Osteocyte (in vitro differentiated cells): ENCODE measurements at places on chromosomes 6 and 20. TPM values are rescaled to one million over a fixed set of nuclear protein-coding genes. Genes with fewer than 3 reads are reported as not detected.

- DNase-seq, result no peak
Measured at GRCh38 chr6:90892271-90892670, 305.4 kb upstream of the MAP3K7 start.

Gene TNXB
- total RNA-seq, result 13.1 and 13.9 TPM in 2 replicates

Gene BEND6
- total RNA-seq, result 7.0 and 9.2 TPM in 2 replicates

Gene FNDC1
- 0.55 and 0.64 TPM in 2 replicates for total RNA-seq

Gene DNPH1
- total RNA-seq, result 27.2 and 35.6 TPM in 2 replicates

DNA sequence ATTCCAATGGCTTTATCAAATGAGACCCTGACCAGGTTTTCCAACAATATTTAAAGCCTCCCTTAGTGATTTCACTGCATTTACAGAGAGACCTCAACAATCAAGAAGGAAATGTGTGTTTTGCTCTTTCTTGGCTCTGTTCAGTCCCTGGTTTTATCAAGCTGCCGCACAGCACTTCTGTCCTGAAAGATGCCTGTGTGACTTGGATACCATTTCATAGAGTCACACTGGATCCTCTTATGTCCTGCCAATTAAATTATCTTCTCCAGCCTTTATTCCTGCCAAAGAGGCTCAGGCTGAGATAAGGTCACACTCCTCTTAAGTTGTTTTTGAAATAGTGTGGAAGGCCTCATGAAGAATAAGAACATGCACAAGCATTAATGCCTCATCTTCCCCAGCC lies 197.0 kb upstream of the RNF217 start:
- no peak for DNase-seq

DNA sequence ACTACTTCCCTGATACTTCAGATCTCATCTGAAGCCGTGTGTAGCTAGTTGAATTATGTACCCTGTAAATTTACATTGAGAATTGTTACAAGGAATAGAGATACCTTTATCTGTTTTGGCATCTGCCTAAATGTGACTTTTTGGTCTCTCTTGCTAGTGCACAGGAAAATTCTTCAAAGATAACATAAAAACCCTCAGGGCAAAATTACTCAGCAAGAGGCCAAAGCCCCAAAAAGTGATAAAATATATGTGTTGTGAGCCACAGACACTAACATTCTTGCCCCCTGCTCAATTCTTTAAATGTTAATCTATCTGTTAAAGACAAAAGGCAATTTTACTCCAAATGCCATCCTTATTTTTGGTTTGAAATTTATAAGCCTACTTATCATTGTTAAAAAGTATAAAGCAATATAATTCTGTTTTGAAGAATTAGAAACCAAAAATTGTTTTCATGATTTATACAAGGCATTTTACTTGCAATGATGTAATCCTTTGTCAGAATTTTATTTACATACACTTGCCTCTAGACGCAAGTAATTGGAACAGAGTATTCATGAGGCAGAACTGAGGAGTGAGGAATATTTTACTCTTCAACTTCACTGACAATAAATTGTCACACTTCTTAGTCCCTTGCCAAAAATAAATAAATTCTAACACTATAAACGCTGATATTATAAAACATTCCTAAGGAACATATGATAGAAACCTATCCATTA lies 186.2 kb downstream of the EPM2A start:
- no peak for DNase-seq

DNA sequence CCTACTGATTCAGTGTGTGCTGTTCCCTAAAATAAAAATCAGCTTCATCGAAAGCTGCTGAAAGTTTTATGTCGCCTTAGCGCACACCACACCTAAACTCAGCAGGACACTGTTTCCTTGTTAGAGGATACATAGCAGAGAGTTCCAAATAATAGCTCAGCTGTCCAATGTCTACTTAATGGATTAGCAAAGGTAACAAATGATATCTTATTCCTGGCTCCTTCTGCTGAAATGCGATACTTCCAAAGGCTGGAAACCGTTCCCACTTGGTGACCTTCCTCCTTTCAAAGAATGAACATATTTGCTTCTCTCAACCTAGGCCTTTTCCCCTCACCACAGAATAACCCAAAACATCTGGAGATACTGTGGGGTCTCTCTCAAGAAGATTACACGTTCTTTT lies 189.5 kb upstream of the GMDS start:
- no peak for DNase-seq

DNA sequence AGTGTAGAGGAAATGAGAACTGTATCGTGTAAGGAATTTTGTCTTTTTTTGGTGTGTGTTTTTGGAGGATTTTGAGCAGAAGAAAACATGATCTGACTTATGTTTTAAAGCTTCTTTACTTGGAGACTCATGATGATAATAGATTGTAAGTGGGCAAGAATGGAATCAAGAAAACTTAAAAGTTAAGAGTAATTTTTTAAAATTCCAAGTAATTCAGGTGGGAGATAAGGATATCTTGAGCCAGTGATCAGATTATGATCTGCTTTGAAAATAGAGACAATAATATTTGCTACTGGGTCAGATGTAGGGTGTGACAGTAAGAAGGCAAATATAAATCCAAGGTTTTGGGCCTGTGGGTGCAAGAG lies 734 bp downstream of the ZSCAN26 start:
- DNase-seq, result no peak

DNA sequence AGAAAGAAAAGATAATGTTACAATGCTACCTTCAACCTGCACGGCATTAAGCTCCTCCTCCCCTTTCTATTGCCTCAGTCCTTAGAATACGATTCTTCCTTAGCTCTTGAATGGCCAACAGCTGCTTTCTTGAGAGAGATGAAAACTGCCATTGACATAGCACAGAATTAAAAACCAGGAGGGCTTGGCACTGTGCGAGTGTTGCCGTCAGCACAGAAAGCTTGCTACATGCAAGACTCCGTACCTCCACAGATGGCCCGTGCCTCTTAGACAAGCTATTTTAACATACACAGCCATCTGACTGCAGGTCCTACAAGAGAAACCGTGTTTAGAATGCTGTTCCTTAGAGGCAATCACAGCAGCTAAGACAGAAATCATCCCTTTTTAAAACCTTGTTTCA lies 51.7 kb downstream of the ALDH5A1 start:
- no peak for DNase-seq

GRCh38 chr6:160679402-160679769 lies 15.3 kb upstream of the LPA start:
- DNase-seq, result no peak

Gene PRPH2
- total RNA-seq, result not detected in 2 replicates

DNA sequence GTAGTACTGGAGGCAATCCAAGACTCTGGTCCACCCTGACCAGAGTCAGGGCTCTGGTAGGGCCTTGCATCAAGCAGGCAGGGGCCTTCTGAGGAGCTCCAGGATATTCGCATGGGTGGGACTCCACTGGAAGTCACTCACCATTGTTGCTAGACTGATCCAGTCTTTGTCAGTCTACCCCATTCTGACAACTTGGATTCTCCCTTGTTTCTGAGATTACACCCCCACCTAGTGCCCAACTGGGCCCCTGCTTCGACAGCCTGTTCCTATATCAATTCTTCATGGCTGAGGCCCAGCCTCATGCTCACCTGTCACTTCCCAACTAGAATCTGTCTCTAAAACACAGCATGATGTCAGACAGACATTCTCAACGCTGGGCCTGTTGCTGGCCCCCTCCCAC lies 5.2 kb downstream of the SLC35D3 start:
- DNase-seq, result no peak

Gene SLC22A23
- 10.2 and 10.4 TPM in 2 replicates for total RNA-seq

Gene CDSN
- not detected in 2 replicates for total RNA-seq

DNA sequence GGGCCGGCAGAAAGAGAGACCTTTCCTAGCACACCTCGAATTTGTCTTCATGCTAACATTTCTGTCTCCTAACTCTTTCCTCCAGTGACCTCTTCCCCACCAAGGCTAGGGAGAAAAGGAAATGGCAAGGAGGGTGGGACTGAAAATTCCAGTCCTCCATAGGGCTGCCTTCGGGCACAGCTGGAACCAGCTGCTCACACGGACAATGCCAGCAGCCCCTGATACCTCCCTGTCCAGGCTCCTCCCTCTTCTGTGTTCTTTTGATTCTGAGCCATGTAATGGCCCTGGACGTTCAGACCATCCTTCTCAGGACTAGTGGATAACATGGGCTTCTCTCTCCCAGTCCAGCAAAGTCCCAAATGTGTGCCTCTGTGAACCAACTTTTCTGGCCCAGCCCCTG lies 29.1 kb upstream of the PHACTR3 start:
- DNase-seq, result no peak

GRCh38 chr20:51547951-51548350 lies 5.4 kb upstream of the NFATC2 start:
- no peak for DNase-seq

- no peak for DNase-seq
Measured at GRCh38 chr6:34237316-34237721, 646 bp downstream of the HMGA1 start.

DNA sequence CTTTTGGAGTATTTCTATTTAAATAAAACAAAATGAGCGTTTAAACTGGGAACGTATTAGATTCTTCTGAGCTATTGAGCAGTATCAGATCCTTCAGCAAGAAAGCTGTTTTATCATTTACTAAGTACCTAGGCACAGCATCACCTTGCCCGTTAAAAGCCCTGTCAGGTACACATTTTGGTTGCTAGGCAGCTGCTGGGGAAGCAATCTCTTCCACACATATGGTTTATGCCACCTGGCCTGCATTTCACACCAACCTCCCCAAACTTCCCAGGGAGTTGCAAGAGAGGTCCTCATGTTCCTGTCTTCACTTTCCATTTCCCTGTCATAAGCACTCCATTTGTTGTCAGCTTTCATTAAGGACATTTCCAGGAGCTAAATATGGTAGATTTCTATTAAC lies 400.1 kb downstream of the PLCB1 start:
- no peak for DNase-seq

- no peak for DNase-seq
Measured at GRCh38 chr20:22245139-22245538, 339.2 kb downstream of the FOXA2 start.

Gene PRELID3B
- total RNA-seq, result 38.8 and 45.1 TPM in 2 replicates

DNA sequence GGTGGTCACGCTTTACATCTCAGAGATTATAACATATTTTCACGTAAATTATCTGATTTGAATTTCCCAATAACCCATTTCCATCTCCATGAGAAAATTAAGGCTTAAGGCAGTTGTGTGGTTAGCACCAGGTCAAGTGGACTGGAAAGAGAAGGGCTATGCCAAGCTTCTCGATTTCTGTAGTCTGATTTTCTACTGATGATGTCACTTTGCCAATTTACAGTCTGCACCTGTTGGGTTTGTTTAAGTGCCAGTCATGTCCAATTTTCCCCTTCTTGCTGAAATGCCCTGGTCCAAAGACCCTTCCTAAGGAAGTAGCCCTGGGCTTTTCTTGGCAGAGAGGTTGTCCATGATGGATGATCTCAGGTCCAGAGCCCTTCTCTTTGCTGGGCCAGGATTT lies 562.3 kb upstream of the BTBD3 start:
- DNase-seq, result no peak

GRCh38 chr6:81890846-81891245 lies 138.4 kb upstream of the TENT5A start:
- no peak for DNase-seq

Gene ANKRD66
- not detected in 2 replicates for total RNA-seq

DNA sequence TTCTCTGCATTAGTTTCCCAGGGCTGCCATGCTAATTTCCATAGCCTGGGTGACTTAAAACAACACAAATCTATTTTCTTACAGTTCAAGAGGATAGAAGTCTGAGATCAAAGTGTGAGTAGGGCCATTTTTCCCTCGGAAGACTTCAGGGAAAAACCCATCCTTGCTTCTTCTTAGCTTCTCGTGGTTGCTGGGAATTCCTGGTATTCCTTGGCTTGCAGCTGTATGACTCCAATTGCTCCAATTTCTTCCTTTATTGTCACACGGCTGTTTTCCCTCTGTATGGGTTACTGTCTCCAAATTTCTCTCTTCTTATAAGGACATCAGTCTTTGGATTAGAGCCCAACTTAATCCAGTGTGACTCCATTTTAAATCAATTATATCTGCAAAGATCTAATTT lies 128.4 kb upstream of the JAG1 start:
- DNase-seq, result no peak

DNA sequence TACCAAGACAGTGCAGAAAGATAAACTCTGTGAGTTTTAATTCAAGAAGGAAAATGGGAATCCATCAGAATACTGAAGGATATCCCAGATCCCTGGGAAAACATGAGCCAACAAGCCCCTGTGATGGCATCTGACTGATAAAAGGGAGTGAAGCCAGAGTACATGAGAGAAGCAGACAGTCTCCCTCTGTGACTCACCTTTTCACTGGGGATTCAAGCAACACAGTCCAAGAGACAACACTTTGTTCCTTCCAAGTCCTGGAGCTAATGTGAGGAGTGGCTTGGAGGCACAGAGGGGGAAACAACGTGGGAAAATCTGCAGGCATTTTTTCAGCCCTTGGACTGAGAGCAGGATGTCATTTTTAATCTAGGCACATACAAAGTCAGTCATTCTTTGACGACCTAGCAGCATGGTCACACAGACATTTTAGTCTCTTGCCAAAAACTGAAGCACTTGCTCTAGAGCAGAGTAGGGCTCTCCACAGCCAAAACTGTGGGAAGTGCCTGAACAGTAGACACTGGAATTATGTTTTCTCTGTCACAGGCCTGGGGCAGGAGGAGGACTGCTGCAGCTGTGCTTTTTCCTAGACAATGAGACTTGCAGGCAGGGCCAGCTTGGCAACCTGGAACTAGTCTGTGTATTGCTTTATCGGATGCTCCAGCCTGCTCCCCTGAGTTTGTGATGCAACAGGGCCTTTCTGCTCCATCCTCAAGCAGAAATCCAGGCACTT lies 465.0 kb upstream of the GJE1 start:
- DNase-seq, result no peak

Gene PREX1
- 22.2 and 24.2 TPM in 2 replicates for total RNA-seq

DNA sequence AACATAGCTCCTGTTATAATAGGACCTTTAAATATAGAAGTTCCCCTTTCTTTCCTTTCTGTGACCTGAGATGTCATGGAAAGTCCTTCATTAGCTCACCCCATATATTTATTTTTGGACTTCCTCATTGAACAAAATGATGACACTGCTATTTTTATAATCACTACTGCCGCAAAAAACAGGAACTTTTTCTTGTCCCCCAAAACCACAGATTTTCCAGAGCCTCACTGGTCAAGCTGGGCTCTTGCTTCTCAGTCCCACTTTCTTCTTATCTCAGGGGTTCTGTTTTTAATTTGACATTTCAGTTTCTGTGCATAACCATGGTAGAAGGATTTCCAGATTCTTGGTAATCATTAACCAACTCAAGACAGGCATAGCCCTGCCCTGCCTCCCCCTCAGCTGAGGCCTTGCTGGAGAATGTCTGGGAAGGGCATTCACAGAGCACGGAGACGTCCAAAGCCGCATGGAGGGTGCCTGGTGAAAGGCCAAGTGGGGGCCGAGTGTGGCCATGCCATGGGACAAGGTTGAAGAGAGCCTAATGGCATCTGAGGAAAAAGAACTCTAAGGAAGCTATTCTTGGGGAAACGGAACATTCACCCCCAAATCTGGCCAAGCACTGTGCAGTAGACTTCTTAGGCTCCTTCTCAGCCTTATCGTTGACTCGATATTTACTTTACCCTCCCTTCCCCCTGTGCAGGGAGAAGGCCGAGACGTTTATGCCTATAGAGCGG lies 73.7 kb downstream of the EDN1 start:
- no peak for DNase-seq

Gene CST7
- not detected in 2 replicates for total RNA-seq

DNA sequence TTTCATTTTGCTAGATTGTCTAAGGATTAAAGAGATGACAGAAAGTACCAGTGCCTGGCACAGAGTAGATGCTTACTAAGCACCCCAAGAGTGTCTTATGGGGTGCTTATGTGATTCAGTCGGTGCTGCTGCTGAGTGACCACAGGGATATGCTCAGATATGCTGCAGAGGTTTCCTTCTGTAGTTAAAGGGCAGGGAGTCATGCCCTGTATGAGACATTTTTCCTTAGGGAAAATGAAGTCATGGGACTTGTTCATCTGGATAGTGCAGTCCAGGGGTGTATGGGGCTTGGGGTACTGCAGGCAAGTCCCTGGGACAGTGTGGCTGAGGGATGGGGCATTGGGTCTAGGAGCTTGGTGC lies 25.1 kb downstream of the TOX2 start:
- DNase-seq, result no peak

Gene EFCAB8
- 0.64 and 0.97 TPM in 2 replicates for total RNA-seq
